CD4-positive, alpha-beta T cell treated with Interferon alpha-2 for 1 hour (primary cell): ENCODE measurements at places on chromosomes 5 and 9.

- no peak for DNase-seq
These were observed 271.6 kb downstream of the MAST4 start for GRCh38 chr5:66867618-66868322.

GRCh38 chr9:133874060-133874657, 118.0 kb downstream of the VAV2 start:
- DNase-seq = no peak

GRCh38 chr5:6805841-6806240, 92.6 kb downstream of the TENT4A start:
- no peak for DNase-seq

DNA sequence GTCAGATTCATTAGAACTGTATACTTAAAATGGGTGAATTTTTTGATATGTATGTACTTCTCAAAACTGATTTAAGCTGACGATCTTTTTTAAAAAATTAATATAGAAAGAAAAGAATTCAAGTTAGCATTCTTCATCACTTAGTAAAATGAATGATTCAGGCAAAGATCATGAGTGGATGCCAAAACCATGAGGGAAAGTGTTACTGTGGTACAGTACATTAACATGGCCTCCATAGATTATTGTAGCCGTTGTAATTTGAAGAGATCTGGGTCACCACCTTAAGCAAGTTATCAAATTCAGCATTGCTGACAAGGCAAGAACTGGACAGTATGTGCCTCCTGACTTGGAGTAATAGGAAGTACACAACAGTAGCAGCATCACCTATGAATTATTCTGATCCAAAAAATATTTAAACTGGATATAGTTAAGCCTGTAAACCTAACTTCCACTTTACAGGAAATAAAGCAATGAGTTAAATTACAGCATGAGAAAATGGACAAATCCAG, 29.7 kb downstream of the C9orf85 start:
- DNase-seq = no peak

DNA sequence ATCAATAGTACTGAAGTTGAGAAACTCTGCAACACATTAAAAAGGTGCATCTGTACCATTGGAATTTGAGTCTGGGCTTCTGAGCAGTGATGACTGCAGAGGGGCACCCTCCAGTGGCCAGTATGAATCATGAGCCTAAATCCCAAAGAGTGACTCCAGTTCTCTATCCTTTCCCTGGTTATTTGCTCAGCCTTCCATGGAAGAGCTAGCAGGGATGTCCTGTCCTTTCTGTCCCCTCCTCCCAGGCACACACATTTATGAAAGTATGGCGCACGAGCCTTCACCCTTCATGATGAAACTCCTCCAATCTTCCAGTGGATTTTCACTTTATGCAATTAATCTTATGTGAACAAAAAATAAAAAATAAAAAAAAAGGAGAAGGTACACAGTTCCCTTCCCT, 81.0 kb downstream of the ESM1 start:
- no peak for DNase-seq

DNA sequence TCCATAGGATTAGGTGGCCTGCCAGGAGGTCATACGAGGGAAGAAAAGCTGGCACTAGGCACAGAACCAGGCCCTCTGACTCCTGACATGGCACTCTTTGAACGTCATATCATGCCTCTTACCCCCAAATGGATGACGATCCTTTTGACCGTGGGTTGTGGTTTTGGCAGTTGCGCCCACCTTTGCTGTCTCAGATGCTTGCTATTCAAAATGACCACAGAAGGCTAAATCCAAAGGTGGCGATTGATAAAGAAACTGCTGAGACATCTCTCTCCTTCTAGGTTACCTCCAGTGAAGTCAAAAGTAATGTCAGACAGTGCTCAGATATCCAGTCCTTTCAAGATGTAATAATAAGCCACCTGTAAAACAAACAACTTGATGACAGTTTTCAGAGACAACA, 385.0 kb downstream of the EFNA5 start:
- DNase-seq = no peak

DNA sequence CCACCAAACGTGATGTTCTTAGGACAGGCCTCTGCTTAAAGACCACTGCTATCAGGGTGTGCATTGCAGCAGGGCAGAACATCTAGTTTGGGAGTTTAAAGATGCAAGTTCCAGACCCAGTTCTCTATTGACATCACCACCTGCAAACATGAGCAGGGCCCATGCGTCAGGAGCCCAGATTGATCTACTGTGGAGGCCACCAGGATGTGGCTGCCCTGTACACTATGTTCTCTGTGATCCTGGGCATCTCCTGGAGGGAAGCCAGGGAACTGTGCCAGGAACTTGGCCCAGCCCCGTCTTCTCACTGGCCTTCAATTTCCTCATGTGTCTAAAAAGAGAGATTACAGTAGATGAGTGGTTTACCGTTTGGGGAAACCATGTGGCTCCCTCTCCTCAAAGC, 87.1 kb downstream of the PDE6A start:
- DNase-seq = no peak

DNA sequence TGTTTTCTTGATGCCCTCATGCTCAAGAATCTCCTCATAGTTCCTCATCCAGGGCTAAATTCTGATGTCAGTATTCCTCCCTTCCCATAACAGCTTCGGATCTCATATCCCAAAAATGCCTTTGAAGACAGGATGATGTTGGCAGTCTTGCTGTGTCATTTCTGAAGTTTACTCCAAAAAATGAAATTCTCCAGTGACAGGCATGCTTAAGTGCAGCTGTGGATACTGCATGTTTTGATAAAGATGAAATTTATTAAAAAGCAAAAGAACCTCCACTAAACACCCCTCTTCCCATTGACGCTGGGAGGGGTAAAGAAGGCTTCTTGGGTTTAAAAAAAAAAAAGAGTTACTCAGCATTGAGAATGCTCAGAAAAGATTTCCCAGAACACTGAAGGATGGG, 43.1 kb downstream of the NDST1 start:
- DNase-seq = no peak

GRCh38 chr5:150612405-150612804, 28.1 kb upstream of the SYNPO start:
- no peak for DNase-seq

DNA sequence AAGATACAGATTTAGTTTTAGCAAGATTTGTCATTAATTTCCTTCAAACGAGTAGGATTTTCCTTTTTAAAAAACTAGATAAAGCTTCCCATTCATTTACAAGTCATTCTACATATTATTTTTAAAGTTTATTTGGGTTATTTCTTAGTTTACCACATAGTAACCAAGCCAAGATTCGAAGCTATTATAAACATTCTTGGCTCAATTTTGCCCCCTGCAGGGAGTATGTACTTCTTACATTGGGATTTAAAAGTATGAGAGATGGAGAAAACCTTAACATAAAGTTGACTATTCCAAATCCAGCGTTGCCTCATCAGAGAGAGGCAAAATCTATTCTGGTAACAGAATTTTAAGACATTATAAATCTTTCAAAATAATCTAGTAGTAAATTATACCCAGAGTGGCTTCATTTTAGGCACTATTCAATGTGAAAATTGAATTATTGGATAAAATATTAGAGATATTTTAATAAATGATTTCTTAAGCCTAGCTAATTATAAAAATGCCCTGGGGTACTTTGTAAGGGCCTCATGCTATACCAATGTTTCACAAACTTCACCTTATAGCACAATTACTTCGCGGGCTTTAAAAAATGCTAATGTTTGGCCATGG, 39.1 kb downstream of the FBN2 start:
- peak; percentile 1 for DNase-seq

DNA sequence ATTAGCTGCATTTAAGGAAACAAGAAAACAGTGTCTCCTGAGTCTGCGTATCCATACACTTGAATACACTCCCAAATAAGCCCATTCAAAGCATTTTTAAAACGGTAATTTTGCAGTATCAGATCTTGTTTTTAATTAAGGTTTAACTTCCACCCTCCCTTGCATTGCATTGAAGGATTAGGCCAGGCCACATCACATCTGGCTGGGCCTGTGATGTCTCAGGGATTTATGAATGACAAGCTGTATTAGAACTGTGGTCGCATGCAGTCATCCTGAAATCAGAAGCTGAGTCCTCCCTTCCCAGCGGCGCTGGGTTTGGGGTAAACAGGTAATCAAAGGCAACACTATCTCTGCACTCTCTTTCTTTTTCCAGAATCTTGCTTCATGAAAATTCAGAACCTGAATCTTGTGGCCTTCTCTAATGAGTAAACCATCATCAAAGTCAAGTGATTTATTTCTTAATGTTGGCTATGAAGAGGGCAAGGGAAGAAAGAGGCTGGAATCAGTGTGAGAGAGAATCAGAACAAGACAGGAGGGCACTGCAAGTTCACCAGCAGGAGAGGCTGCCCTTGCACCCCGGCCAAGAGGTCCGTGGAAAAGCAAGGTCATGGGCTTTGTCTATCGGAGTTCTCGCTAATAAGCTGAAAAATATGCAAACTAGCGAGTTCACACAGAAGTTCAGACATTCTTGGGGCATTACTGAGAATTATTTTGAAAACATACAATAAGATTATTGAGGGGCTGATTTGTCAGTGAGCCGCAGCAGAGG, 80.0 kb upstream of the ZSWIM6 start:
- no peak for DNase-seq

- DNase-seq = no peak
These were observed 308.9 kb upstream of the MPDZ start for GRCh38 chr9:13588151-13589033.
